GM13976 (cell line): ENCODE measurements at places on chromosomes 6 and 20.

DNA sequence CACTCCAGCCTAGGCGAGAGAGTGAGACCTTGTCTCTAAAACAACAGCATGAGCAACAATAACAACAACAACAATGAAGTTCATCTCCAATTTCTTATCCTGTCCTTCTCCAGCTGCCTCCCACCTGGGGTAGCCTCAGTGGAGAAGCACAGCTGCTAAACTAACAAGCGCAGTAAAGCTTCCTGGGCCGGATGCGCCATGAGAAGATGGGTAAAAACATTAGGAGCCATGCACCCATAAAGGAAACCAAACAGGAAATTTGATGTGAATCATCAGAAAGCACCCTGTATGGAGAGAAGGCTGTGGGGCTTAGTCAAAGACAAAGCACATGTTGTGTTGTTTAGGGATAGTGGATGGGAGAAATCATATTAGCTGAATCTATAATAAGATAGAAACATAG, 61.1 kb upstream of the CCN6 start:
- DNase-seq = no peak

GRCh38 chr6:89436226-89436625, 3.3 kb downstream of the ANKRD6 start:
- DNase-seq = no peak

GRCh38 chr6:147106759-147107401, 97.3 kb upstream of the STXBP5 start:
- no peak for DNase-seq

DNA sequence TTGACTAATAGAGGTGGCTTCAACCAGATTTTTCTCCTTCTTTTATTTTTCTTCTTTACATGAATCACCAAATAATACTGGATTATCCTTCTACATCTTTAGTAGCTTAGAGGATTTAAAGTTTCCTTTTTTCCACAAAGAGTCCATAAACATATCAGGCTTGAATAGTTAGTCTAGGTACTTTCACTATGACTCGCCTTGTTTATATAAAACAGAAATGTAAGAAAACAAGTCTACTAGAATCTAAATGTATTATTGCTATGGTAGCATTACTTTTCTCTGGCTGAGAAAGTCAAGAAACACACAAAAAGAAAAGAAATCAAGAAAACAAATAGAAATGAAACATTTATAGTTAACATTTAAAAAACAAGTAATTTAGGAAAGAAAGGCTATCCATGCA, 215.2 kb downstream of the PTPRK start:
- no peak for DNase-seq

- DNase-seq = no peak
These were observed 52.1 kb downstream of the HNF4A start for GRCh38 chr20:44407402-44408184.

- DNase-seq = no peak
These were observed 169.1 kb upstream of the PTCHD4 start for GRCh38 chr6:48280035-48280620.

- no peak for DNase-seq
These were observed 94.3 kb downstream of the RTN4IP1 start for GRCh38 chr6:106535012-106535411.

GRCh38 chr20:23043376-23043775, 6.1 kb downstream of the THBD start:
- DNase-seq = no peak

GRCh38 chr6:9484091-9484490, 930.8 kb downstream of the TFAP2A start:
- no peak for DNase-seq

DNA sequence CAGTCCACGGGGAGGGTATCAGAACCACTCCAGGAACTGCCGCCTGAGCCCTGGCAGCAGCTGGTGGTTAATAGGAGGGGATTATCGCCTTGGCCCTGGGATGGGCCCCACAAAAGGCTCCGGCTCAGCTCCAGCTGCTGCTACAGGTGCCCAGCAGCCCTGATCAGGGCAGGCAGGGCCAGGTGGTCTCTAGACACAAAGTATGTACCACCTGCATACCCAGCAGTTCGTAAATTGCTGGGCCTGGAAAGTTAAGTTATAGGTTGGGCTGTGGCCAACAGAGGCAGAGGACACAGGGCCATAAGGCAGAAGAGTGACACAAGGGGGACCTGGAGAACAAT, 35.1 kb downstream of the RRBP1 start:
- DNase-seq = no peak

GRCh38 chr6:131754088-131754487, 43.3 kb upstream of the CTAGE9 start:
- DNase-seq = no peak

- DNase-seq = no peak
These were observed 160.3 kb downstream of the EYA2 start for GRCh38 chr20:47054945-47055344.

GRCh38 chr6:116010386-116010785, 50.3 kb downstream of the FRK start:
- DNase-seq = no peak

- no peak for DNase-seq
These were observed 283.2 kb downstream of the GMDS start for GRCh38 chr6:1962201-1962600.

- DNase-seq = peak; percentile 34
These were observed 133.8 kb upstream of the CCN2 start for GRCh38 chr6:132084811-132085509.

DNA sequence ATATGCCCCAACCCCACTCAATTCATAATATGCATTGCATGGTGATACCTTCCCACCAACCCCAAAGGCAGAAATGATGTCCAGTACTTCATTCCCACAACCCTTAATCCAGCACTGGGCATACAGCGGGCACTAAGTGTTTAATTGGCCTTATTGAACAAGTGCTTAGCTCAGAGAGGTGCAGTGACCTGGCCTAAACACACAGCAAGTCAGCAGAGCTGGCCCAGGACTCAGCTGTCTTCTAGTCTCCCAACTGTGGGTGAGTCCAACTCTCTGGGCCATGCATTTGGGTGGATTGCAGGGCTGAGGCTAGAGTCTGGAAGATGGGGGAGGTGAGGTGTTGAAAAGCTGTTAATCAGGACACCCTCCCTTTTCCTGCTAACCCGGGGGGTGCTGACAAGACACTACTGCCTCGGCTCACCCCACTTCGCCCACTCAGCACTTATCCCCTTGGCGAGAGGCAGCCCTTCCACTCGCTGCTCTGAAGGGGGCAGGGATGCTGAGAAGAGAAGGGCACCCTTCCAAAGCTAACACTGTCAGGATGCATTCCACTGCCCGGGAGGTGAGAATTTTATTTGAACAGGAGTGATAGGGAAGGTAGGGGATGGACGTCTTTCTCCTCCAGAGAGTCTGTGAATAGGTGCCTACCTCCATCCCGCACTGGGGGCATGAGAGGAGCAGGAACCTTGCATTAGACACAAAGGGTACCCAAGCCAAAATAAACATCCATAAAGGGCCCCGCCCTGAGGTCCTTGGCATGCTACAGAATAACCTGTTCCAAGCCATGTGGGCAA, 14.2 kb downstream of the KCNK5 start:
- no peak for DNase-seq

GRCh38 chr6:53673162-53673727, 7.7 kb upstream of the KLHL31 start:
- no peak for DNase-seq

- no peak for DNase-seq
These were observed 8.4 kb upstream of the GABRR2 start for GRCh38 chr6:89323511-89323971.

GRCh38 chr6:149079911-149080491, 237.5 kb upstream of the TAB2 start:
- no peak for DNase-seq

- DNase-seq = no peak
These were observed 345.2 kb upstream of the RGS17 start for GRCh38 chr6:153476243-153476642.

GRCh38 chr6:112780498-112781096, 433.5 kb downstream of the RFPL4B start:
- DNase-seq = peak; percentile 53

- DNase-seq = no peak
These were observed 470 bp downstream of the AGER start for GRCh38 chr6:32183483-32184083.

GRCh38 chr6:20056350-20056992, 155.8 kb downstream of the MBOAT1 start:
- DNase-seq = peak; percentile 47

GRCh38 chr20:440636-441035, 21.7 kb downstream of the TBC1D20 start:
- DNase-seq = no peak

DNA sequence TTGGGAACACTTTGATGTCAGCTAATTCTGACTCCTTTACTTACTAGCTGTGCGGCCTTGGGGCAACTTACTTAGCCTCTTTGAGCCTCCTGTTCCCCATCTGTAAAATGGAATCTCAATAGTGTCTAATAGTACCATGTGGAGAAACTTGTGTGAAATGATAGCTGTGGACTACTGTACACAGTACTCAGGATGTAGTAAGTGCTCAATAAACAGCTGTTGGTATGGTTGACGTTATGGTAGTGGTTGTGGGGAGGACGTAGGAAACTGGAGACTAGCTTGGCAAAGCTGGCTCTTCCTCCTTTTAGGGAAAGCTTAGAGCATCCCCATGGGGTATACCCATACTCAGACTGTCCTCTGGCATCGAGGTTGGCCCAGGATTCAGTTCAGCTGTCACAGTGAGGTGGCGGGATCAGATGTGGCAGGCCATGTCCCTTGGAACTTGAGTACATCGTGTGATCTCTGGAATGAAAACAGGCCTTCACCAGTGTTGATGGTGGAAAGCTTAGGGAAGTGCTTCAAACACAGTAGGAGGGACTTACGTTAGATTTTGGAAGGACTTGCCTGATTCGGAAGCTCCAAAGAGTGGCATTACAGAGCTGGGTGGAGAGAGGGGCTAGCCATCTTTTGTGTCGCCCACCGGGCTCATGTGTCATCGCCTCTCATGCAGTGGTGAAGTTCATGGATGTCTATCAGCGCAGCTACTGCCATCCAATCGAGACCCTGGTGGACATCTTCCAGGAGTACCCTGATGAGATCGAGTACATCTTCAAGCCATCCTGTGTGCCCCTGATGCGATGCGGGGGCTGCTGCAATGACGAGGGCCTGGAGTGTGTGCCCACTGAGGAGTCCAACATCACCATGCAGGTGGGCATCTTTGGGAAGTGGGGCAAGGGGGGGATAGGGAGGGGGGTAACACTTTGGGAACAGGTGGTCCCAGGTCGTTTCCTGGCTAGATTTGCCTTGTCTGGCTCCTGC, 7.1 kb downstream of the VEGFA start:
- DNase-seq = no peak

GRCh38 chr6:65776332-65776731, 69.3 kb upstream of the EYS start:
- no peak for DNase-seq

DNA sequence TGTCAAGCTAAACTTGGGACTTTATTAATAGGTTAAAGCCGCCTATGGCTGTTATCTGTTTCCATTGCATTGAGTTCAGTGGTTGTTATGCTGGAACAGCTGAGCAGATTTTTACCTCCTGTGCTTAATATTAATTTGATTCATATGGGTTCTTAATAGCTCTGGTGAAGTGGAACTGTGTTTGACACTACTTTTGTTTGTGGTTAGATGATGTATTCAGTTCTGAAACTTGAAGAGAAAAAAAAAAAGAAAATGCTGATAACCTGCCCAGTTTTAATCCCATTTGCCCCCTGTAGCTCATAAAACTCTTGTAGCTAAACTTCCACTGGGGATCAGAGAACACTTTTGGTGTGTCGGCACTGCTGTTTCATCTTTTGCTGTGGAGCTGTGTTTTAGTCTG, 117.8 kb downstream of the ZDHHC14 start:
- no peak for DNase-seq

DNA sequence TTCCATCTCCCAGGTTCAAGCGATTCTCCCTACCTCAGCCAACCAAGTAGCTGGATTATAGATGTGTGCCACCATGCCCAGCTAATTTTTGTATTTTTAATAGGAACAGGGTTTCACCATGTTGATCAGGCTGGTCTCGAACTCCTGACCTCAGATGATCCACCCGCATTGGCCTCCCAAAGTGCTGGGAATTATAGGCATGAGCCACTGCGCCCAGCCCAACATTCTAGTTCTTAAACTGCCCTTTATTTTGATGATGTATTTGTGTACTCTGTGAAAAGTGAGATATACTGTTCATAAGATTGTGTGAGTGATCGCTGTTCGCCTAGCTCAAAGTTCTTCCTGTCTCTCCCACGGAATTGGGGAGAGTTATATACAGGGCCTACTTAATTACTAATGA, 93.1 kb downstream of the HFE start:
- DNase-seq = no peak

- DNase-seq = no peak
These were observed 19.2 kb downstream of the SRSF3 start for GRCh38 chr6:36613200-36613995.

DNA sequence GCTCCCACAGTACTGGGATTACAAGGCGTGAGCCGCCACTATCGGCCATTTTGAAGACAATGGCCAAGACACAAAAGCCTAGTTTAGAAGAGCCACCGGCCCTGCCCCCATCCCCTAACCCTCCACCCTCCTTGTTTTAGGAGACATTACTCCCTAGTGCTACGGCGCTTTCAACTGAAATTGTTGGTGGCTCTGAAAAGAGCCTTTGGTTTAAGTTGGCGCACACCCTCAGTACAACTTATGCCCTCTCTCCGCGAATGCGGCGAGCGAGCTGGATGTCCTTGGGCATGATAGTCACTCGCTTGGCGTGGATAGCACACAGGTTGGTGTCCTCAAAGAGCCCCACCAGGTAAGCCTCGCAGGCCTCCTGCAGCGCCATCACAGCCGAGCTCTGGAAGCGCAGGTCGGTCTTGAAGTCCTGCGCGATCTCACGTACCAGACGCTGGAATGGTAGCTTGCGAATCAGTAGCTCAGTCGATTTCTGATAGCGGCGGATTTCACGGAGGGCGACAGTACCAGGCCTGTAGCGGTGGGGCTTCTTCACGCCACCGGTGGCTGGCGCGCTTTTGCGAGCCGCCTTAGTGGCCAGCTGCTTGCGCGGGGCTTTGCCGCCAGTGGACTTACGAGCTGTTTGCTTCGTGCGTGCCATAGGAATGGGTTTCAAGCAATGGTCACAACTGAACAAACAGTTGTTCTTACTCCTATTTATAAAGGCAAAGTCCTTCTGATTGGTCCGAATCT, 114.9 kb upstream of the BTN3A2 start:
- DNase-seq = peak; percentile 65

DNA sequence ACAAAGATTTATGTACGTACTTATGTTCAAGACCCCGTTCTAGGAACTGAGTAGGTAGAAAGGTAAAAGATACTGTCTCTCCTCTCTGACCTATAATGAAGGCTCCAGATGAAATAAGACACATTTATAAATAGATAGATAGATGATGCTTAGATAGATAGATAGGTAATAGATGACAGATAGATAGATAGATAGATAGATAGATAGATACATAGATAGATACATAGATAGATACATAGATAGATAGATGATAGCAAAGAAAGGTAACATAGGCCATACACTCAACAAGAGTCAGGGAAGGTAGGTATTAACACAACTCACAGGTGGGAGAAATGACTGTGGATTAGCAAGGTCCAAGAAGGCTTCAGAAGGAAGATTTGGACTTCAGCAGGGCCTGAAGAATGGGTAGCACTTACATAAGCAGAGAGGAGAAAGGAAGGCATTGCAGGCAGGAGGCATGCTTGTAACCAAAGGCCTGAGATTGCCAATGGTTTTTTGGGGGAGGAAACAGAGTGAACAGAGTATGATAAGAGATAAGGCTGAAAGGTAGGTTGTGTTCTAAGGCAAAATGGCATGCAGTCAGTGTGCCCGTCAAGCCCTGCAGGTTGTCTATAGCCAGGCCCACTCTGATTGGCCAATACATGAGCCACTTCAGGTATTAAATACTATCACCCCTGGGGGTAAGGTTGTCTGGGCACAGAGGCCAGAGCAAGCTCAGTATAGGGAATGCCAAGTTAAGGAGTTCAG, 7.7 kb upstream of the MYB start:
- no peak for DNase-seq

GRCh38 chr6:24855395-24856245, 56.9 kb upstream of the ARMH2 start:
- peak; percentile 73 for DNase-seq
